Thyroid gland (tissue), 4 donors: ENCODE measurements at places on chromosomes 11 and 22. TPM values are rescaled to one million over a fixed set of nuclear protein-coding genes. Genes with fewer than 3 reads are reported as not detected.

Gene SYT9
- total RNA-seq = 1.7 TPM

Gene CLMP
- 4.9 TPM for total RNA-seq

- no peak overlapping the region for H3K4me3 ChIP-seq
- H3K27ac ChIP-seq = no peak overlapping the region
- H3K27me3 ChIP-seq = no peaks in the 10 kb centered on the region
- H3K4me1 ChIP-seq = peaks cover 3% of the 10 kb centered on the region
- H3K36me3 ChIP-seq = no peaks in the 10 kb centered on the region
- no peak for DNase-seq
Observed at GRCh38 chr22:44627521-44628139, 74.4 kb upstream of the PRR5 start.

DNA sequence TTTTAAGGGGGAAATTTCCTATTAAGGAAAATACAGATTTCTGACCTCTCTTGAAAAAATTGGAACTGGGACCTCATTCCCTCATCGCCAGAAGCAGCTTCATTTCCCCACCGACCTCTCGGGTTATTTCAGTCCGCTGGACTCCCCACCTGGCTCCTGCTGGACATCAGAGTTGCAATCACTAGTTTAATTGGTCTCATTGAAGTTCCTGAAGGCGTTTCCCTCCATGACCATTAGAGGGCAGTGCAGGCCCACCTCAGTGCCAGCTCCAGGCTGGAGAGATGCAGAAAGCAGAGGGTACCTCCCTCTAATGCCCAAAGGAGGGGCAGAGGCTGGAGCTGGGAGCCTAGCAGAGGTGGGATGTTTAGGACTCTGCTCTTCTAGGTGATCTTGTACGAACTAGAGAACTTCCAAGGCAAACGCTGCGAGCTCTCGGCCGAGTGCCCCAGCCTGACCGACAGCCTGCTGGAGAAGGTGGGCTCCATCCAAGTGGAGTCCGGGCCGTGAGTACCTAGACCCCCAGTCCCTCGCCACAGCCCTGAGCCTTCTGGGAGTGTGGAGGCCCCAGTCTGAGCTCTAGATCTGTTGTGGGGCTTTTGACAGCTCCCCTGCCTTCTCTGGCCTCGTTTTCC, 2.7 kb downstream of the CRYBB3 start:
- peak; percentile 71 for DNase-seq
- H3K4me3 ChIP-seq = no peak overlapping the region
- H3K4me1 ChIP-seq = peaks cover 30% of the 10 kb centered on the region
- no peak overlapping the region for H3K27ac ChIP-seq

- no peak overlapping the region for H3K4me3 ChIP-seq
- H3K36me3 ChIP-seq = no peaks in the 10 kb centered on the region
- H3K27ac ChIP-seq = peak overlapping the region; percentile 21
Observed at GRCh38 chr22:42928969-42929837, 72.1 kb upstream of the ARFGAP3 start.
